ENCODE measurements at places on chromosomes 5 and 9.

DNA sequence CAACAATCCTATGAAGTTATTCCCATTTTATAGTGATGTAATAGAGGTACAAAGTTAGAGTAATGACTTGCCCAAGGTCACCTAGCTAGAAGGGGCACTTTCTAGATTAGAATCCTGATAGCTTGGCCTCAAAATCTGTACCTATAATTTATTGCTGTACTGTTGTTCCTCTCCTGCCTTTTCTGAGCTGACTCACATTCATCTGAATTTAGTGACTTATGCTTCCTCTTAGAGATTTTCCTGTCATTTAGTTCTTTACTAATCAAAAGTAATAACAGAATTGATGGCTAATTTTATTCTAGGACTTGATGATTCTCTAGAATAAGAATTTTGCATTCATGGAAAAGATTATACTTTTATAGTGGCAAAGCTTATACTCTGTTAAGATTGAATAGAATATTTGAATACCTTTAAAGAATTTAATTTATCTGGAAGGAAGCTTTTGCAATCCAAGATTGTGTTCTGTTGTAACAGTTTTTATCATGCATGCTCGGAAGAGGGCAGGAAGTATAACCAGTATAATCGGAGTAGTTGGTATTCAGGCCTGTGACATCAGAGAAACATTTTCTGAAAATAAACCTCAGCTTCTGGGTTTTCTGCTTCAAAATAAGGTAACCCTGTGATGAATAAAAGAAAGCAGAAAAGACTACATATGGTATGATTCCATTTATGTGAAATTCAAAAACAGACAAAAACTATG is 21.3 kb downstream of the CYSTM1 start:
- no peak for DNase-seq

GRCh38 chr5:43855452-43855851 is 252.5 kb downstream of the NNT start:
- no peak for DNase-seq

DNA sequence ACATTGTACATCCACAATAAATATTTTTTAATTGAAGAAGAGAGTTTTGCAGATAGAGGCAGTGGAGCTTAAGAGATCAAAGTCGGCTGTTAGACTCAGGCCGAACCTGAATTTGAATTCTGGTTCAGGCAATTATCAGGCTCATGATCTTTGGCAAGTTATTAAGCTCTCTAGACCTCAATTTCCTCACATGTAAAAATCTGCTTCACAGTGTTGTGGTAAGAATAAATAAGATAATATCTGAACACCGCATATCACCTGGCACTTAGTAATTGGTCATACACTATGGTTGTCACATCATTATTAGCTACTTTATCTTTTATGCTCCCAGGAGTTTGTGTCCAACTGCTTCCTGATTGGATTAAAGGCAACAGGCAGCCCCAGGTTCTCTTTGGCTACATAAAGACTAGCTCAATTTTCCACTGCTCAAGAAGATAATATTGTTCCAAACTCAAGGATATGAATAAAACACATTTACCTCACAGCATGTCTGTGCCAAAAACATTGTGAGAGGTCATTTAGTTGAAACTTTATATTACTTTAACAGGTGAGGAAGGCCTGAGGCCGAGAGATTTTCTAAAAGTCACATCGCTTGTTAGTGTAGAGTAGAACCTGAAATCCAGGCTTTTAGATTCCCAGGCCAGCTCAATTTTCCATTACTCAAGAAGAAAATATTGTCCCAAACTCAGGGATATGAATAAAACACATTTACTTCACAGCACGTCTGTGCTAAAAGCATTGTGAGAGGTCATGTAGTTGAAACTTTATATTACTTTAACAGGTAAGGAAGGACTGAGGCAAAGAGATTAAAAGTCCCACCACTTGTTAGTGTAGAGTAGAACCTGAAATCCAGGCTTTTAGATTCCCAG is 289.2 kb upstream of the PTGER4 start:
- no peak for DNase-seq

DNA sequence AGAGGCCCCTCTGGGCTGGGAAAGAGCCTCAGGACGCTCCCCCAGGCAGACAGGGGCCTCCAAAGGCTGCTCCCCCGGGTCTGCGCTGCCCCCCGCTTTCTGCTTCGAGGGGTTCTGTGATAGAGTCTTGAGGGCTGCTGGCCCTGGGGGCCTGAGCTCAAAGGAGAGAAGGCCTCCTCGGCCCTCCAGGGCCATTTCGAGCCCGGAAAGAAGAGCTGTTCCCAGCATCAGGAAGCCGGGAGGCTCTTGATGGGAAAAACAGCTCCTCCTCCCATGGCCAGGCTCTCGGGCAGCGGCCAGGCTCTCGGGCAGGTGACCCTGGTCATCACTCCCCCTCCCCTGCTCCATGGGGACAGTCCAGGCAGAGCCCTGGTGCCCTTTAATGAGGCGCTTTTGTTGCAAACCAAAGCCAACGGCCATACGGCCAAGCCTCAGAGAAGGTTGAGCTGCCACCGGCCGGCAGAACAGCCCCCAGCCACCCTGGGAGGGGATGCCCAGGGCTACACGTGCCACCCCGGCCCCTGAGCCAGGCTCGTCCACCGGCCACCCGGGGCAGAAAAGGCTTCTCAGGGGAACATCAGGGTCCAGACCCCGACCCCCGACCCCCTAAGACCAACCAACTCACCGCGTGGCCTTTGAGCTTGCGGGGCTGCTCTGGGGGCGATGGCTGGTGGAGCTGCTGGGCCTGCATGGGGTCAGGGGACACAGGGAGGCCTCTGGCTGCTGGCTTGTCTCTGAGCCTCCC is 16.2 kb upstream of the QSOX2 start:
- DNase-seq, result no peak

GRCh38 chr5:145375521-145375920 is 459.6 kb downstream of the PRELID2 start:
- DNase-seq, result no peak

DNA sequence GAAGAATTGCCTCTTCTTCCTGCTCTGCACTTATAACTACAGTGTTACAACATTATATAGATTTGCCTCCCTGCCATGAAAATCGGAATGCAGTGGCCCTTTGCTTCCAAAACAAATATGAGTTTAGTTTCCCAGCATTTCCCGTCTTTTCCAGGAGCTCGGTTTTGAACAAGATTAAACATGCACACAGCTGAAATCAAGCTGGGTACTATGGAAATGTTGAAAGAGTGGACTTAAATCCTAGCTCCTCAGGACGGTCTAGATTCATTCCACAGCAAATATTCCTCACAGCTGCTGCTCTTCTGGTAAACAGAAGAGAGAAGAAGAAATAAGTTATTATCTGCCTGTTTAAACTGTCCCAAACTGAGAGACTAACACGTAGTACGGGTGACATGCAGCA is 161.4 kb downstream of the PIK3R1 start:
- DNase-seq, result no peak

DNA sequence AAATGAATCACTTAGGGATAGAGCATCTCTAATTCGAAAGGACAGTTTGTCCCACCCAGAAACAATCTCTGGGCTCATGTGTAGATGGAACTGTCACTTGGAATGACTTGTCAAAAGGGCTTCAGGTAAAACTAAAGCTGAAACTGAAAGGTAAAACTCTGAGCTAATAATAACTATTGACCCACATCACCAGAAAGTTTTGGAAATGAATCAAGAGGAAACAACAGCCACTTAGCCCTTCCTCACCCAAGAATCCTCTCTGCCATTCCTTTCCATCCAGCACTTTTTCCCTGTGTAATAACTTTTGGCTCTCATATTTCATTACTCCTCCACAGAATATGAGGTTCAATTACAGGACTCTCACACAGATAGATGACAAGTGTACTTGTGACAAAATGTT is 14.0 kb upstream of the GLRX start:
- DNase-seq, result no peak

DNA sequence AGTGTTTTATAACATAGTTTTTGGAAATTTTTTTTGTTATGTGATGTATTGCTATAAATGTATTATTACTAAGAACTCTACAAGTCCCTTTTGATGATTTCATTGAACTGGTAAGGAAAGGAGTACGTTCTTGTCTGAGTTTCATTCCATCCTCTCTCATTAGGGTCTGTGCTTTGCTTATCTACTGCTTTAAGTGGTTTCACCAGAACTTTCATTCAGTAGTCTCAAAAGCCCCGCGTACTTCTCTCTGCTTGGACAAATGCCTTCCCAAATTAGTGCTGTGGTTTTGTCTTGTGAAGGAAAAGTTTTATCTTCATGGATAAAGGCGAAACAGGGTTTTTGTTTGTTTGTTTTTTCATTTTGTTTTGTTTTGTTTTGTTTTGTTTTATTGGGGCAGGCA is 469.8 kb upstream of the WWC1 start:
- no peak for DNase-seq

All from cerebellar nuclear complex (tissue), 1 donor.